ENCODE measurements at places on chromosomes 12 and 14.
A peak's percentile ranks its signal among the peaks of the same experiment; 100 is the strongest.

DNA sequence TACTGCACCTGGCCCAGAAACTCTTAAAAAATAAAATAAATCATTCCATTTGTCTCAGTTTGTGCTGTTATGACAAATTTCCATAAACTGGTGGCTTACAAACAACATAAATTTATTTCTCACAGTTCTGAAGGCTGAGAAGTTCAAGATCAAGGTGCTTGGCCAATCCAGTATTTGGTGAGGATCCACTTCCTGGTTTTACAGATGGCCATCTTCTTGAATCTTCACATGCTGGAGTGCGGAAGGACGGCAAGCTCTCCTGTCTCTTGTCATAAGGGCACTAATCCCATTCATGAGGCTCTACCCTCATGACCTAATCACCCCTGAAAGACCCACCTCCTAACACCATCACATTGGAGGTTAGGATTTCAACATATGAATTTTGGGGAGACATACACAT lies 29.9 kb upstream of the MYBPC1 start:
- no peak for DNase-seq

DNA sequence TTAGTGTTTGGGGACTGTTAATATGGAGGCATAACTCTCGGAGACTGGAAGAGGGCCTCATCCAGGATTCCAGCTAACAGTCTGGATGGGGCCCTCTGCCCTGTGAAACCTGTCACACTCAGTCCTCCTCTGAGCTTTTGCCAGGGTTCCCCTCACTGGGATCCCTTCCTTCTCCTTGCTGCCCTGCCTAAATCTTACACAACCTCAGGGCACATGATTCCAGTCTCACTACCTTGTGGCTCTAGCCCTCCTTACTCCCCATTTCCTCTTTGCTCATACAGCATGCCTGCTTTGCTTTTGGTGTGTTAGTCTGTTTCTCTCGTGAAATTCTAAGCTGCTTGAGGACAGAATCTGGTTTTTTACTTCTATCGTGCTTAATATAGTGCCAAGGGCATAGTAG lies 942 bp upstream of the GSG1 start:
- no peak for DNase-seq

DNA sequence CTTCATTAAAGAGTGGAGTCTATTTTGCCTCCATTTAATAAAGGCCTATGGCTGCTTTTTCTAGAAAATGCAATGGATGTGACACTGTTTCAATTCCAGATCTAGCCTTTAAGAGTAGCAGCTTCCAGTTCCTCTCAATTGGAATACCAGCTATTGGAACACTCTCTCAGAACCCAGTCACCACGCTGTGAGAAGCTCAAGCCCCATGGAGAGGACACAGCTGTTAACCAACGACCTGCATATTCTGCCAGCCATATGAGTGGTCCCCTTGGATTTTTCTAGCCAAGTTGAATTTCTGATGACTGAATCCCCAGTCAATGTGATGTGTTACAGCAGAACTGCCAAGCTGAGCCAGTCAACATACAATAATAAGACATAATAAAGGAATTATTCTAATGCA lies 131.8 kb downstream of the TMTC3 start:
- DNase-seq = no peak

GRCh38 chr12:122840580-122841513 lies 5.6 kb downstream of the HIP1R start:
- DNase-seq = no peak

- DNase-seq = peak; percentile 24
Observed at GRCh38 chr12:68180792-68181744, 21.5 kb upstream of the IFNG start.

DNA sequence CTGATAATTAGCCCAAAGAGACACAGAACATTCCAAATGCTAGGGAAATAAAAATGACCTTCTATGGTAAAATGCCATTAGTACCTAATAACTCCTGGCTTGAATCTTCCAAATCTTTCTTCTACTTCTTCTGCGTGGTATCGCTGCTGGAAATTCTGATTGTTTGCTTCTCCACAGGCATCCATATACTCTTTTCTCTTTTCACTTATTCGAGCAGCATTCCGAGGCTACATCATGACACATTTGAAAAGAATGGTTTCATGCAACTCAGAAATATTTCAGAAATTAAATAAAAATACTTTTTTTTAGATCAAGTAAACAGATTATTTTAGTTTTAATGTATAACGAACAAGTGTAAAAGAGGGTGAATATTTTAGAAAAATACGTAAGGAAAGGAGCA lies 18.9 kb downstream of the ZCCHC8 start:
- no peak for DNase-seq

GRCh38 chr12:3311491-3312103 lies 179.4 kb upstream of the PRMT8 start:
- no peak for DNase-seq

- DNase-seq = no peak
Observed at GRCh38 chr12:116358893-116359761, 81.6 kb upstream of the MED13L start.

GRCh38 chr12:53722450-53723041 lies 4.7 kb downstream of the CALCOCO1 start:
- no peak for DNase-seq

GRCh38 chr12:88420457-88420856 lies 159.8 kb downstream of the KITLG start:
- no peak for DNase-seq

DNA sequence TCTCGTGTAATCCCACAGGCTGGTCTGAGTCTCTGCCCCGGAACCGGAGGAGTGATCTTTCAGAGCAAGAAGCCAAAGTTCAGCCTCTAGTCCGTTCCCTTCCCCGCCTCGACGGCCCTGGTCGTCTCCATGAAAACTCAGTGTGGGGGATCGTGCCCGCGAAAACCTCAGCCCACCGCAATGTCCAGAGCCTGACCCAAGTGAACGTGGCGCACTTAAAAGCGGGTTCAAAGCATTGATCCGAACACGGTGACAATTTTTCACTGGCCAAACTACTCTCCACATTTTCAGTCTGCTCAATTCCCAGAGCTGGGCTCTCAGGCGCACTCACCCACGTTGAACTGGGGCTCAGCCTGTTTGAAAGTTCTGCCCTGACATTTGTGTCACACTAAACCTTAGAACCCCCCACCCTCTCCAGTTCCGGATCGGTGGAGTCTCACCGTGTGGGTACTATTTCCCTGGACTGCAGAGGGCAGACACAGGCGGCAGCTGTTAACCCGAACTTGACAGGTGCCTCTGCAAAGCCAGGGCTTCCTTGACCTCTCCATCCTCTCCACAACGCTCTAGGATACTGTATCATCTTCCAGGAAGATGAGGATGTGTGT lies 886 bp upstream of the PRICKLE1 start:
- no peak for DNase-seq

GRCh38 chr12:11927286-11927935 lies 143.3 kb upstream of the BCL2L14 start:
- no peak for DNase-seq

DNA sequence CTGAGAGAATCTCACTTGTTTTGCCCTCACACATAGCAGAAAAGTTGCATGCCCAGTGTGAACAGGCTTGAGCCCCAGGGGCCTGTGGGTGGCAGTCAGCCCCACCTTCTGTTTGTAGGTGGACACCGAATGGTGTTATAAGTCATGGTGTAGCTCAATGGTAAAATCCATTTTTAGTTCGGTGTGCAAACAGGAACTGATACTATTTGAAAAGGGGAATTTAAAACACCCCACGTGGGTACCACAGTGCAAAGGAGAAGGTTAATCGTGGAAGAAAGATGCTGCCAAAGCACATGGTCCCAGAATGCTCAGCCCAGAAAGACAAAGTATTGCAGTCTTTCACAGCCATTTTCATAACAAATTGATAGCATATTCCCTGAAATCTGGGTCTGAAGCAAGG lies 71.8 kb upstream of the GZMB start:
- no peak for DNase-seq

Measured in activated naive CD8-positive, alpha-beta T cell treated with anti-CD3 and anti-CD28 coated beads, Interleukin-2, amount 50 U/mL, for 16 hours (primary cell).